Stomach (tissue), 19 donors: ENCODE measurements at places on chromosomes 7 and 10. TPM values are rescaled to one million over a fixed set of nuclear protein-coding genes. Genes with fewer than 3 reads are reported as not detected.
A peak's percentile ranks its signal among the peaks of the same experiment; 100 is the strongest.

DNA sequence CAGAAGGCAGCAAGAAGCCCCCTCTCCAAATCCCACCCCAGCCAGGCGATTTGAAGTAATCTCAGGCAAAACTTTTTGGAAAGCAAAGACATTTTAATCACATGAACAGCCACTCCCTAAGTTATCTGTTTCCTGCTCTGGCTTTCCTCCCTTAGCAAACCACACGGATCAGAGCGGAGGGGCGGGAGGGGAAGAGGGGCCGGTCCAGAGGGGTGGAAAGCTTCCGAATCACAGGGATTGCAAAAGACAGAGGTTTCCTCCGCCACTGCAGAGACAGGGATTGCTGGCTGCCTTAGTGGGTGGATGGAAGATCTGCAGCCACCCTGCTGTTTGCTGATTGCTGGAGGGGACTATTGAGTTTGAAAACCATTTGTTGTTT is 41.2 kb downstream of the ZCCHC24 start:
- no peaks in the 10 kb centered on the region for H3K36me3 ChIP-seq
- H3K4me1 ChIP-seq = no peaks in the 10 kb centered on the region
- H3K27ac ChIP-seq = no peak overlapping the region
- peak; percentile 88 for DNase-seq
- no peaks in the 10 kb centered on the region for H3K27me3 ChIP-seq

GRCh38 chr10:26357203-26357602 is 80.9 kb upstream of the APBB1IP start:
- no peak overlapping the region for H3K4me3 ChIP-seq
- no peaks in the 10 kb centered on the region for H3K36me3 ChIP-seq
- no peaks in the 10 kb centered on the region for H3K27me3 ChIP-seq

DNA sequence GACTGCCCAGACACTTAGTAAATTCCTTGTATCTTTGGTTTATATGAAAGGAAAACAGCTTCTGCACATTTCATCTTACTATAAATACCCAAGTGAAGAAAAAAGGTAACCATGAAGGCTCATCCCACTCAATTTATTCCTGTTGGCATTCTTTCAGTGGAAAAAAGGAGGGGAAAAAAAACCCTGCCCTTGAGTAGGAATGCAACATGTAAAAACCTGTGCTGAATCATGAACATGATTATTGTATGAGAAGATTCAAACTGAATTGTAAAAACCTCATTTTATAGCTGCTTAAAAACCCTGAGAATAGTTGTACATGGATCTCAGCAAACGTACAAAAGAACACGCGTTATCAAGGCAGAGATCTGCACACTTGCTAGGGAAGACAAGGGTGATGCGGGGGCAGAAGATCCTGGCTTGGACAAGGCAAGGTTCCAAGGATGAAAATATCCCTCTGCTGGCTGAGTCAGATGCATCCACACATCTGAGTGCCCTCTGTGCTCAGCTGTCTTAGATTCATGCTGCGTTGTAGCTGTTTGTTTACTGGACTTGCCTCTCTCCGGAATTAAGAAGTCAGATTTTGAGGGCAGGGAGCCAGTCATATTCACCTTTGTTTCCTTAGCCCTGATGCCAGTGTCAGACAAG is 658.2 kb downstream of the PARD3 start:
- no peak for DNase-seq
- H3K4me3 ChIP-seq = no peak overlapping the region

DNA sequence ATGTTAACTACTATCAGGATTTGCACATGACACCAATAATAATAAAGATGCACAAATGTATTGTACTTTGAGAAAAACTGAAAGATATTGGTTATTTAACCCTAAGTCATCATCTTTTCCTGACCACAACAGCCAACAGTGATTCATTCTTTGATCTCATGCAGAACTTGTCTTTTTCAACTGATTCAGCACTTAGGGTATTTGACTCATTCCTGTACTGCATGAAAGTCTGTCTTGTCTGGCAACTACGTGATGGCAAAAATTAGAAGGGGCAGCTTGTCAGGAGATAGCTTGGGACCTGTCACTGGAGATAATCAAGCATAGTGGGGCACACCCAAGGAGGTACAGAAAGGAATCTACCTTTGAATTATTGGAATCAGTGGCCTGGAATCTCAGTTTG is 77.8 kb upstream of the LRRC17 start:
- no peak for DNase-seq
- peaks cover 8% of the 10 kb centered on the region for H3K36me3 ChIP-seq
- H3K27me3 ChIP-seq = no peaks in the 10 kb centered on the region
- no peaks in the 10 kb centered on the region for H3K4me1 ChIP-seq

- H3K27ac ChIP-seq = no peak overlapping the region
- DNase-seq = no peak
- no peaks in the 10 kb centered on the region for H3K4me1 ChIP-seq
- H3K27me3 ChIP-seq = no peaks in the 10 kb centered on the region
Observed at GRCh38 chr7:121369462-121369861, 26.6 kb downstream of the FAM3C start.

The NACAD gene
- total RNA-seq = 0.92 TPM

The ZDHHC6 gene
- 57.1 TPM for total RNA-seq

The ABCB4 gene
- total RNA-seq = not detected

The OR2A12 gene
- total RNA-seq = not detected

The COX19 gene
- total RNA-seq = 6.7 TPM
